ENCODE measurements at places on chromosomes 5 and 9.

- DNase-seq = no peak
Measured at GRCh38 chr5:127400539-127400938, 109.9 kb downstream of the MEGF10 start.

GRCh38 chr9:137621131-137621757 is 2.4 kb downstream of the EHMT1 start:
- no peak for DNase-seq

- DNase-seq = no peak
Measured at GRCh38 chr9:31574006-31574765, 810.3 kb upstream of the ACO1 start.

GRCh38 chr5:172637740-172638139 is 3.3 kb upstream of the NEURL1B start:
- DNase-seq = no peak

DNA sequence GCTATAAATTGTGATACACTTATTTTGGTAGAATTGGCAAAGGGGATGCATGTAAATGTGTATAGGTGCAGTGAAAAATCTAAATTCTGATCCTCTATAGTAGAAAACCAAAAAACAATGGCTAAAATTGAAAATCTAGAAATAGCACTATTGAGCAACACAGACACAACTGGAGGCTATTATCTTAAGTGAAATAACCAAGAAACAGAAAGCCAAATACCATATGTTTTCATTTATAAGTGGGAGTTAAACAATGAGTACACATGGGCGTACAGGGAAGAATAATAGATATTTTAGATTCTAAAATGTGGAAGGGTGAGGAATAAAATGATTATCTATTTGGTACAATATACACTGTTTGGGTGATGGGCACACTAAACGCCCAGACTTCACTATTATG is 183.2 kb upstream of the TUSC1 start:
- no peak for DNase-seq

DNA sequence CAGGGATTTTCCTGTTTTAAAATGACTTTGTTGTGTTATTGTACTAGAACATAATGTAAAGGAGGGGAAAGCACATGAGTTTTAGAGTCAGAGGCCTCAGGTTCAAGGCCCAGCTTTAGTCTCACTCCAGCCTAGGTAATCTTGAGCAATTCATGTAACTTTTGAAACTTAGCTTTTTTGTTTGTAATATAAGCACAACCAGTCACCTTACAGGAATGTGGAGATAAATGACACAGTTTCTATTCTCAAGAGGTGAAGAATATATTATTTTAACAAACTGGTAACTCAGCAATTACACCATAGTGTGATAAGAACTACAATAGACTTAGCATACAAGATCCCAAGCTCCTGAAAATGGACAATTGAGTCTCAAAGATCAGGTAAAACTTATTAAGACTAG is 51.2 kb downstream of the ADAMTS19 start:
- DNase-seq = peak; percentile 26

Data from MCF 10A (cell line).